ENCODE measurements at places on chromosomes 2 and 18.

GRCh38 chr2:79369127-79369526 lies 143.7 kb upstream of the CTNNA2 start:
- no peak for DNase-seq

DNA sequence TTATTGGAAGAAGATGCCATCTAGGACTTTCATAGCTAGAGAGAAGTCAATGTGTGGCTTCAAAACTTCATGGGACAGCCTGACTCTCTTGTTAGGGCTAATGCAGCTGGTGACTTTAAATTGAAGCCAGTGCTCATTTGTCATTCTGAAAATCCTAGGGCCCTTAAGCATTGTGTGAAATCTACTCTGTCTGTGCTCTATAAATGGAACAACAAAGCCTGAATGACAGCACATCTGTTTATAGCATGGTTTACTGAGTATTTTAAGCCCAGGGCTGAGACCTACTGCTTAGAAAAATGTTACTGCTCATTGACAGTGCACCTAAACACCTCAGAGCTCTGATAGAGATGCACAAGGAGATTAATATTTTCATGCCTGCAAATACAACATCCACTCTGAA lies 30.8 kb downstream of the ZNF892 start:
- no peak for DNase-seq

DNA sequence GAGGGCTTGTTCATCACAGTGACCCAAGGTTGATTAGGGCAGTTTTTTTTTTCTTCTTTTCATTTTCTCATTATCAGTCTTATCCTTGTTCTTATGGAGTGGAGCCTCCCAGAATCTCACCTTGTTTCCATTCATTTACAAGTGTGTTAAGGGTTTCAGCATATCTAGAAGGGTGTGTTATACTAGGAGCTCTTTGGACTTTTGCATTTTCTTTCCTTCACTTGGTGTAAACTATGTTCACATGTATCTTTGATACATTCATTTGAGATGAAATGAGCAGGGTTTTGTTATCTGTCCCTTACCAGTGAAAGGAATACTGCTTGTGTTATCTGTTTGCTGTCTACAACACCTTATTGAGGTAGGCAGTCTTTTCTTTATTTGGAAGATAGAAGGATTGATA lies 96.7 kb downstream of the WDR7 start:
- no peak for DNase-seq

- DNase-seq, result no peak
These were observed 12.6 kb upstream of the EVA1A start for GRCh38 chr2:75573145-75573878.

DNA sequence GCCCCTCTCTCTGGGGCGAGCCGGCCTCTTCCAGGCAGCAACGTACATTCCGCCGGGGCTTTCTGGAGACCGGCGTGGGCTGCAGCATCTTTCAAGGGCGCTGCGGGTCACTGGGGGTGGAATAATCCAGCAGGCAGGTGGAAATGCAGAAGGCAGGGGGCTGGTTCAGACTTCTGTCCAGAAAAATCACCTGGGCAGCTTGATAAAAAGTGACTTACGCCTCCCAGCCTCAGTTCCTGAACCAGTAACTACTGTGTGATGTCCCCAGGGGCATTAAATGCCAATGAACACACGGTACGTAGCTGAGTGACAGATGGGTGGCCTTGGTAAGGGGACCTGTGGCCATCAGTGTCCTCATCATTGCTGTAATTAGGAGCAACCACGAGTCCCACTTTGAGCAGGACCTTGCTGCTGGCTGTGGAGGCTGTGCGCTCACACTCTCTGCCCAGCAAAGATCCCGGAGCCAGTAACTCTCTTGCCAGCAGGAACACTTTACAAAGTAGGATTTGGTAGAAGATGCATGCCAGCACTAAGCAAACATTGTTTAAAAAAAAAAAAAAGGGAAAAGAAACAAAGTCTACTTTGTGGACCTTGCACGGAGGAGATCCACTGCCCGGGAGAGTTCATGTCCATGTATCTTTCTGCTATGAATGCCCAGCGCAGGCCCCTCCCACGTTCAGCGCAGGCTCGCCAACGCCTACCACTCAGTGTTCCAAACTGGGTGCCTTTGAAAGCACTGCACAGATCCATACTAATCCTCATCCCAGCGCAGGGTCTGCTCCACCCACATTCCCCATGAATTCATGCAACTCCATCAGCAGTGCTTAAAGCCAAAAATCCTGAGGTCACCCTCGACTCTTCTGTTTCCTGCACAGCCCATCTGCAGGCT lies 177.3 kb downstream of the HDAC4 start:
- DNase-seq, result no peak

- no peak for DNase-seq
These were observed 366.5 kb downstream of the DSC3 start for GRCh38 chr18:30676053-30676480.

DNA sequence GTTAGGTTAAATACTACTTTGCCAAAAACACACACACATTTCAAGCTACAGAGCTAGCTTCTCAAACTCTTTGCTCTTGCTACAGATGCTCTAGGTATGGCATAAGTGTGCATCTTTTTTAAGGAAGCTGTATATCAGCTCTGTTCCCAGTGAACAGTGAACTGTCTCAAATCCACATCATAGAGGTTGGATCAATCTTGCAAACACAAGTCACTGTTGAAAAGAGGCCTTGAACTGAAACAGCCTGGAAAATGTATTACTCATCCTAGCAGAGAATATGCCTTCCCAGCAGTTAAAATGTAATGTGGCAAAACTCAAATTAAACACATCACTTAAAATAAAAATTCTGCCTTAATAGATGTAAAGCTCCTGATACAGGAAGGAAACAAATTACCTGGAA lies 151.8 kb downstream of the WDPCP start:
- DNase-seq, result no peak

DNA sequence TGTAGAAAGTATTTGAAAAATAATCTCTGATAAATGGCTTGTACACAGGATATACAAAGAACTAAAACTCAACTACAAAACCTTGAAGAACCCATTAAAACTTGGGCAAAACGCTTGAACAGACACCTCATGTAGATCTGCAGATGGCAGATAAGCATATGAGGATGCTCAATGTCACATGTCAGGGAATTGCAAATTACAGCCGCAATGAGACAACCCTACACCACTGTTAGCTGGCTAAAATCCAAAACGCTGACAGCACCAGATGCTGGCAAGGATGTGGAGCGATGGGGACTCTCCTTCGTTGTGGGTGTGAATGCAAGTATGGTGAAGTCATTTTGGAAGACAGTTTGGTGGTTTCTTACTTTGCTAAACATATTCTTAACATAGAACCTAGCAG lies 53.7 kb downstream of the SNTG2 start:
- no peak for DNase-seq

- DNase-seq, result peak; percentile 39
These were observed 13.0 kb upstream of the FAHD2A start for GRCh38 chr2:95389245-95390119.

- no peak for DNase-seq
These were observed 12.4 kb upstream of the DNMT3A start for GRCh38 chr2:25354116-25354515.

DNA sequence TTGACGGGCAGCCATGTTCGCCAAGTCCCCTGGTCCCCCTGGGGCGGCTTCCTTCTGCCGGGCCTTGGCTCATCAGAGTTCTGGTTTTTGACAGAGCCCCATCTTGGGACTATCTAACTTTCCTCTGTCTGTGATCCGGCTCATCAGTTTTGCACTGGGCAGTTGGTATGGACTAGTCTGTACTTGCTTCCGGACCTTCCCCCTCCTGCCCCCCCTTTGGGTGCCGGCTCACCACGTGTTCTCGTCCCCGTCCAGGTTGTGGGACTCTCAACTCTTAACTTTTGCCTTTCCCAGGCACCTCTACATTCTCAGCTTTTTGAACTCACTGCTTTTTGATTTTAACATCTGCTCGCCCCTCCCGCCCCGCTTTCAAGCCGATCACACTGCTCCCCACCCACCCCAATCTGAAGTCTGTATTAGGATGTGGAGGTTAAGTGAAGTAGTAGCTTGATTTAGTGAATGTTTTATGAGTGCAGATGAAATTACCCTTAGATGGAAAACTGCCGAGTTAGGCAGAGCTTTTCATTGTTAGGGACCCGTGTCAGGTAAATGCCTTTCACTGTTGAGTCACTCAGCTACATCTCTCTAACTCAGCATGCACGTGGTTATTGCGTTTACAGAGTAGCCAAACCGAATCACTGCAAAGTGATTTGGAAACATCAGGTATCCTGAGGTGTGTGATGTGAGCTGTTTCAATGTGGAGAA lies 874 bp downstream of the WDR43 start:
- DNase-seq, result peak; percentile 58

- DNase-seq, result no peak
These were observed 87.9 kb downstream of the ATAD2B start for GRCh38 chr2:23838996-23839395.

DNA sequence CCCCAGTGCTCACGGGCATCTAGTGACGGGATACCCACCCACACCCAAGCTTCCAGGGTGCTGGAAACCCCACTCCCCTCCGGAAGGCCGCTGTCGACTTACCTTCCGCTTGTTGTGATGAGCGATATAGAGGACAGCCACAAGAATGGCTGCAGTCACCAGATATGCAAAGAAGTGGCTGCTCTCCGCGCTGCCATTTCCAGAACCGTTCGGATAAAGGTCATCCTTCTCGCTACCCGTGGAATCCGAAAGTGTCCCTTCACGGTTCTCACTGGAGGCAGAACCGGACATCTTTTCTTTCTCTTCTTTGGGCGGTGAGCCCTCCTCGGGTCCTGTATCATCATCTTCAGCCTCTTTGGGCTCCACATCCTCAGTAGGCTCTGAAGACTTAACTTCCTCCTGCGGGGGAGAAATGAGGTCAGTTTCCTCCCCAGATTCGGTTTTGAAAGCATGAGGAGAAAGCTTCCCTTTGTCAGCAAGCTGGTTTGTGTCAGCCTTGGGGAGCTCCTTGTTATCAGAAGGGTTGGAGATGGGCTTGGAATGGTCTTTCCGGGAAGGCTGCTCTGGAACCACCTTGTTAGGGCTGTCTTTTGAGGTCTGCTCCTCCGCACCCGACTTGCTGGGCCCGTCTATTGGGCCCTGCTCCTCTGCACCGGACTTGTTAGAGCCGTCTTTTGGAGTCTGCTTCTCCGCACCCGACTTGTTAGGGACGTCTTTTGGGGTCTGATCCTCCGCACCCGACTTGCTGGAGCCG lies 1.2 kb downstream of the TGOLN2 start:
- peak; percentile 53 for DNase-seq

- DNase-seq, result no peak
These were observed 243.4 kb upstream of the ID2 start for GRCh38 chr2:8438476-8438875.

GRCh38 chr18:68992719-68993482 lies 195.0 kb downstream of the CCDC102B start:
- DNase-seq, result no peak

DNA sequence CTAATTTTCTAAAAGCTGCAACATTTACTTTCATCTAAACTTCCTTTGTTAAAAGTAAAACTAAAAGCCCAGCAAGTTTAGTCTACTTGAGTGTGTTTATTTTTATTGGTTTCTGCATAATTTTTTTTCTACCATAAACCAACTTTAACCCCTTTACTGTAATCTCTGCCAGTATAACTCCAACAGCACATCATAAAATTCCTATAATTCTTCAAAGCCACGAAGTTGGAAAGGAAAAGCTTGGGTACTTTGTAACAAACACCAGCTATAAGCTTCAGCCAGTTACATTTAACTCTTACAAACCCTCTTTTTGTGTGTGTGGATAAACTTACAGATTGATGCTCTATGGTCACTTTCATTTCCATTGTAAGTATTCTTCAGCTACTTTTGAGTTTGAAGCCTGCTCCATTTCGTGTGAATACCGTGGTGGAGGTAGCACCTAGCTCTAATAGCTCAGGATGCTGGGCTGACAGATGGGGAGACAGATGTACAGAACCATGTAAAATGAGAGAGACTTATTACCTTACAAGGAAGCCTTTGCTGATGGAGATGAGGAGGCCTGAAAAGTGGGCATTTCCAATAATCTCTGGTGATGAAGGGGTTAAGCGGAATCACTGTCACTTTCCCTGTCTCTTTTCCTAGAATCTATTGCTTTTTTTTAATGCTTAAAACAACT lies 42.5 kb downstream of the ZEB2 start:
- DNase-seq, result no peak

GRCh38 chr2:139613264-139613663 lies 833.1 kb upstream of the NXPH2 start:
- no peak for DNase-seq

DNA sequence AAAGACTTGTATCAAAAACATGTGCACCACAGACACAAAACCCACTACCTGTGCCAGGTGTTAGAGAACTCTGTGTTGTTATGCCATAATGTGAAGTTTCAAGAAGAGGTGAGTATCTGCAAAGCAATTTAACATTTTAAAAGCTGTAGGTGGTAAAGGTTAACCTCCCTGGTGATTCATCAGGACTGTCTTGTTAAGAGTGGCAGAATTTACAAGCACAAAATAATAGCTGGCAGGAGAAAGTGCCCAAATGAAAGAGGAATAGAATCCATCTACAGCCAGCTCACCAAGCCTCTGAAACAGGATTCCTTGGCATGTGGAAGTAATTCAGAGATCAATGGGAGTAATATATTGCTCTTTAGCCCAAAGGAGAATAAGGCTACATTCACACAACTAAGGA lies 230.7 kb downstream of the AFF3 start:
- DNase-seq, result no peak

GRCh38 chr18:8279346-8279745 lies 329.9 kb upstream of the RAB12 start:
- no peak for DNase-seq

DNA sequence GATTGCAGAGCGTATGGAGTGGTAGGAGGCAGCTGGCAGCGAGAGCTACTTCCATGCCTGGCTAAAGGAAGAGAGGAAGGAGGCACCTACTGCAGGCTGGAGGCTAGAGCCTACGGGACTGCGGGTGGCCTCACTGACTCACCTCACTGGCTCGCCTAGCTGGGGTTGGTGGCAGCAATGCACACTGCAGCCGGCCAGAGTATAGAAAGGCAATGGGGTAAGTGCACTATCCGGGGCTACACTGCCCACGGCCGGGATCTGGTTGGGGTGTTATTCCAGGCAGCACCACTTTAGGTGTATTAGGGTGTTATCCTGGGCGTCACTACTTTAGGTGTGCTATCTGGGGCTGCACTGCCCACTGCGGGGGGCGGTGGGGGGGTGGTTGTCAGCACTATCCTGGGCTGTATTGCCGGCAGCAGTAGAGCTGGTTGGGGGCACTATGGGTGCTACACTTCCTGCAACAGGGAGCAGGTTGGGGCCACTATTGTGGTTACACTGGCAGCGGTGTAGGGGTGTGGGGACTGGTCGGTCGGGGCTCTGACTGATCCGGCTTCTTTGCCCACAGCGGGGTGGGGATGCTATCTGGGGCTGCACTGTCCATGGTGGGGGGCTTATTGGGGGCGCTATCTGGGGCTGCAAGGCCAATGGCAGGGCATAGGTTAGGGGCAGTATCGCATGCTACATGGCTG lies 33.3 kb upstream of the ANKRD62 start:
- DNase-seq, result no peak

DNA sequence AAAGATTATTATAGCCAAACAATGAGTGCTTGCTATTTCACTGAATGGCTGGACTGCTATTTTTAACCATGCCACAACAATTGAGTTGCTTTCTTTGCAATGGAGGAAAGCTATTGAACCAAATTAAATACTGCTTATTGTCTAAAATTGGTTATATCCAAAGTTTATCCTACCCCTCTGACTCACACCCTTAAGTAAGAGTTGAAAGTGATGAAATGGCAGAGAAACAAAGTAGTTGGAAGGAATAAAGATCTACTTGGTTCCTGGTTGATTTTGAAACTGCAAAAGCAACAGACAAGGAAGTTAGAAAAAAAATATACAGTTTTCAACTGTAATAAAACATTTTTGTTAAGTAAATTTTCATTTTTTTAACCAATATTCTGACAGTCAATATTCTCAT lies 47.5 kb downstream of the EML4 start:
- no peak for DNase-seq
